ENCODE measurements at places on chromosomes 1 and 21. TPM values are rescaled to one million over a fixed set of nuclear protein-coding genes. Genes with fewer than 3 reads are reported as not detected.

Gene ARHGEF11
- total RNA-seq, result 34.8 TPM

- no peaks in the 10 kb centered on the region for H3K4me1 ChIP-seq
- no peak overlapping the region for H3K4me3 ChIP-seq
- no peaks in the 10 kb centered on the region for H3K27me3 ChIP-seq
- no peaks in the 10 kb centered on the region for H3K36me3 ChIP-seq
Observed at GRCh38 chr1:222284466-222284865, 263.4 kb downstream of the HHIPL2 start.

DNA sequence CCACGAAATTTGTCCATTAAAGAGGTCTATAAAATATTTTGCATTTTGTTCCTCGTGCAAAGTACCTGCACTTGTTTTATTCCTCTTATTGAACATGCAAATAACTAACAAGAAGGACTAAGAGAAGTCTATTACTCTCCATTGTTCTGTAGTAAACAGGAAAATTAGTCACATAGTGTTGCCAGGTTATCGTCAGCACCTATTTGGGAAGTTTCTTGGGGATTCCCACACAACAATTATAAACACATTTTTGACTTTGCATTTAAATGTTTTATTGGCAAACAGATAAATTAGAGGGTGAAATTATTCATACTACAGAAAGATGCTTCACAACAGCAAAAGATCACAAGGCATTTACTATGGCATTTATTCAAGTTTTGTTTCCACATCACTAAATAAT lies 174.5 kb downstream of the ZC3H11B start:
- no peak overlapping the region for H3K4me3 ChIP-seq
- no peak for DNase-seq
- no peak overlapping the region for H3K27ac ChIP-seq
- H3K4me1 ChIP-seq, result no peaks in the 10 kb centered on the region
- H3K27me3 ChIP-seq, result no peaks in the 10 kb centered on the region

Gene OR6N1
- total RNA-seq, result not detected

Gene TDRKH
- total RNA-seq, result 23.2 TPM

Gene IL24
- total RNA-seq, result not detected

Gene DEDD
- 38.6 TPM for total RNA-seq

DNA sequence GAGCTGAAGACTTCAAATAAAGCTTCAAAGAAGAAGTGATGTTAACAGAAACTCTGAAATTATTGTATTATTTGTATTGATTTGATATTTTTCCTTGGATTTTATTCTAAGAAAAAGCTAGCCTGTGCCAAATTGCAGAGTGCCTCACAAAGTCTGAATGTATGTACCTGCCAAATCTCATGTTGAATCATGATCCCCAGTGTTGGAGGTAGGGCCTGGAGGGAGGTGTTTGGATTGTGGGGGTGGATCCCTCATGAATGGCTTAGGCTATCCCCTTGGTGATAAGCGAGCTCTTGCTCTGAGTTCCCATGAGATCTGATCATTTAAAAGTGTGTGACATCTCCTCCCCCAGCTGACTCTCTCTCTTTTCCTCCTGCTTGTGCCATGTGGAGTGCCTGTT lies 43.6 kb downstream of the ACKR1 start:
- H3K4me1 ChIP-seq, result no peaks in the 10 kb centered on the region
- DNase-seq, result no peak
- H3K36me3 ChIP-seq, result no peaks in the 10 kb centered on the region
- H3K4me3 ChIP-seq, result no peak overlapping the region
- H3K27me3 ChIP-seq, result peaks cover 34% of the 10 kb centered on the region

- no peaks in the 10 kb centered on the region for H3K36me3 ChIP-seq
- no peak for DNase-seq
- peaks cover 18% of the 10 kb centered on the region for H3K4me1 ChIP-seq
- no peak overlapping the region for H3K4me3 ChIP-seq
- no peaks in the 10 kb centered on the region for H3K27me3 ChIP-seq
Observed at GRCh38 chr1:205179842-205180241, 31.7 kb downstream of the DSTYK start.

GRCh38 chr1:12433323-12434053 lies 184.5 kb downstream of the DHRS3 start:
- no peak for DNase-seq
- peak overlapping the region; percentile 16 for H3K27ac ChIP-seq
- H3K27me3 ChIP-seq, result no peaks in the 10 kb centered on the region
- peaks cover 74% of the 10 kb centered on the region for H3K4me1 ChIP-seq
- peak overlapping the region; percentile 2 for H3K4me3 ChIP-seq

DNA sequence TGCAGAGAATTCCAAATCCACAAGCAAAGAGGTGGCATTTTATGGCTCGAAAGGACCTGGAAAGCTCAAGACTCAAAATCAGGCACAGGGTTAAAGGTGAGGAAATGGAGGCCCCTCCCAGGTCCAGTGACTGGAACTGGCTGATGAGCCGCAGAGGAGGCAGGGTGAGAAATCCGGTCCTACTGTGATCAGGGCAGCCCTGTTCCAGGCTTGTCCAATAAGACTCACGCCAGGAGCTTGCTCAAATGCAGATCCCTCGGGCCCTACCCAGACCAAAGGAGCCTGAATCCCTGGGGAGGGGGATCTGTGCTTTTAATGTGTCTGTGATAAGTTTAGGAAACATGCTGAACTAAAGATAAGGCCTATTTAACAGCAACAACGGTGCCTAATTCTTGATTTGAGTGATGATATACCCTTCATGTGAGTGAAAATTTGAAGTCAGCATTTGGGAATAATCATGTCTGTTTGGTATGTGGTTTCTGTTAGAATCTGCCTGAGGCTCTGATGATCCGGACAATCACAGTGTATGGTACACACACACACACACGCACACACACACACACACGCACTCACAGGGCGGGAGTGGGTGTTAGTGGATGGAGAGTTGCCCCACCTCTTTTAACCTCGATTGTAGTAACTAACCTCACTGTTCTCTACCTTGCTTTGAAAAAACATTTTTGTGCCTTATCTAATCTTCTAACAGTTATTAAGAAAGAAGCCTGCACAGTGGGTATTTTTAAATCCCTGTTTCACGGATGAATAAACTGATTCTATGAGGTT lies 54.1 kb upstream of the LYST start:
- H3K27me3 ChIP-seq, result no peaks in the 10 kb centered on the region
- H3K4me3 ChIP-seq, result no peak overlapping the region
- H3K4me1 ChIP-seq, result peaks cover 49% of the 10 kb centered on the region
- peak overlapping the region; percentile 40 for H3K27ac ChIP-seq
- no peaks in the 10 kb centered on the region for H3K36me3 ChIP-seq
- no peak for DNase-seq

- DNase-seq, result no peak
- H3K27ac ChIP-seq, result no peak overlapping the region
- H3K4me3 ChIP-seq, result no peak overlapping the region
Observed at GRCh38 chr1:45787905-45788304, 15.5 kb upstream of the MAST2 start.

DNA sequence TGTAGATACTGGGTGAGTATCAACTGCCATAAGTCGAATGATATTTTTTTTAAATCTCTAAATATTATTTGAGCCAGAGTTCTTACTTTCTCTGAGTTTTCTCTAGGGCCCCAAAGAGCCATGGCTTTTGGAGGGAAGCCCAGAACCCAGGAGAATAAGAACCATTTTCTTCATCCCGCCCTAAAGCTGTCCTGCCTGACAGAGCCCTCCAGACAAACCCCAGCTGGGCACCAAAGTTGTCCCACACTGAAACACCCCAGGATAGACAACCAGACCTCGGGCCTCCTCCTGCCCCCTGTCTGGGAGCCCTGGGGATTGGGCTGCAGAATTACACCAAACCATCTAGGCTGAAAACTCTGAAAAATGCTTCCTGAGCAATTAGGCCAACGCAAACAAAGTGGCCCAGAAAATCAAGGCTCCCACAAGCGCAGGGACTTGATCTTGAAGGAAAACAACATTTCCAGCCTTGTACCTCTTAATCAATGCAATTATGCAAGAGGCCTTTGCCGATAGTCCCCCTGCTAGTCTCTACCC lies 113.1 kb downstream of the RRAGC start:
- H3K27me3 ChIP-seq, result peaks cover 26% of the 10 kb centered on the region
- no peak for DNase-seq
- no peak overlapping the region for H3K27ac ChIP-seq
- no peak overlapping the region for H3K4me3 ChIP-seq

GRCh38 chr1:91830242-91831131 lies 55.5 kb downstream of the TGFBR3 start:
- no peaks in the 10 kb centered on the region for H3K27me3 ChIP-seq
- H3K4me1 ChIP-seq, result peaks cover 24% of the 10 kb centered on the region
- peak overlapping the region; percentile 26 for H3K4me3 ChIP-seq

Gene DNAI4
- total RNA-seq, result 10.0 TPM

Gene ARHGEF16
- total RNA-seq, result not detected

DNA sequence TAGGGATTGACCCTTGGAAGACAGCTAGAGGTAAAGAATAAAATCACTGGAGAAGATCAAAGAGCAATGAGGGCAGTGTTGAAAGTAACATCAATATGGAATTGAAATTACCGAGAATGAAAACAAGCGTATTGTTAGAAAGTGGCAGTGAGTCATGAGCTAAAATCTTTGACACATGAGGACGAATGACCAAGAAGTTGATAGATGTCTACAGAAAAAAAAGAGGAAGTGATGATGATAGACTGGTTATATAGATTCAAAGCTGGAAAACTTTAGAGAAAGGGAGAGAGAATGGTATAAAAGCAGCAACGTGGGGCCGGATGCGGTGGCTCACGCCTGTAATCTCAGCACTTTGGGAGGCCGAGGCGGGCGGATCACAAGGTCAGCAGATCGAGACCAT lies 12.5 kb upstream of the DNM3 start:
- no peaks in the 10 kb centered on the region for H3K27me3 ChIP-seq
- no peak overlapping the region for H3K27ac ChIP-seq

DNA sequence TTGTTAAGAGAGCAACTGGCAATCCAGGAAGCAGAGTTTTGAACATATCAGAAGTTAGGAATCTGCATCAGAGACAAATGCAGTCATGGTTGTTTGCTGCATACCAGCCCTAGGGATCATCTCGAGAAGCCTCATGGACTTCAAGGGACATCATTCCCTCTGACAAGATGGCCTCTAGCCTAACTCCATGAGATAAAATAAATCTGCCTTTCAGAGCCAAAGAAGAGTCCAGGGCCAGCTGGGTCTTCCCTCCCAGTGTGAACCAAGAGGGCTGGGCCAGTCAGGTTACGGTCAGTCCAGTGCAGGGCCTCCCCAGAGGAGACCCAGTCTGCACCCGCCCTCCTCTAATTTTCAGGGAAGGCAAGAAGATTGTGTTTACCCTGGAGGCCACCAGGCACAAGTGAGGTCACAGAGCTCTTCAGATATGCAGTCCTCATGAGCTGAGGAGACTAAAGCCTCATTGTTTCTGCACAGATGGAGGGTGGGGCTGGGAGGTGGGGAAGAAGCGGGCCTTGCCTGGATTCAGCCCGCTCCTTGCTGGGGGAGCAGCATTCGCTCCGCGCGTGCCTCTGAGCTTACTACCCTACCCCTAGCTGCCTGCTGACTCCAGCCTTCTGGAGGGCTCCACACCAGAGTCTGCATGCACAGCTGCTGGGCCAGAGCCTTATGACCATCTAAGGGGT lies 52.8 kb downstream of the CAPN2 start:
- H3K4me3 ChIP-seq, result no peak overlapping the region
- no peaks in the 10 kb centered on the region for H3K27me3 ChIP-seq
- no peak overlapping the region for H3K27ac ChIP-seq

GRCh38 chr1:115676498-115677181 lies 34.9 kb downstream of the VANGL1 start:
- H3K4me3 ChIP-seq, result no peak overlapping the region
- peaks cover under 1% of the 10 kb centered on the region for H3K27me3 ChIP-seq
- H3K27ac ChIP-seq, result no peak overlapping the region
- H3K36me3 ChIP-seq, result no peaks in the 10 kb centered on the region

DNA sequence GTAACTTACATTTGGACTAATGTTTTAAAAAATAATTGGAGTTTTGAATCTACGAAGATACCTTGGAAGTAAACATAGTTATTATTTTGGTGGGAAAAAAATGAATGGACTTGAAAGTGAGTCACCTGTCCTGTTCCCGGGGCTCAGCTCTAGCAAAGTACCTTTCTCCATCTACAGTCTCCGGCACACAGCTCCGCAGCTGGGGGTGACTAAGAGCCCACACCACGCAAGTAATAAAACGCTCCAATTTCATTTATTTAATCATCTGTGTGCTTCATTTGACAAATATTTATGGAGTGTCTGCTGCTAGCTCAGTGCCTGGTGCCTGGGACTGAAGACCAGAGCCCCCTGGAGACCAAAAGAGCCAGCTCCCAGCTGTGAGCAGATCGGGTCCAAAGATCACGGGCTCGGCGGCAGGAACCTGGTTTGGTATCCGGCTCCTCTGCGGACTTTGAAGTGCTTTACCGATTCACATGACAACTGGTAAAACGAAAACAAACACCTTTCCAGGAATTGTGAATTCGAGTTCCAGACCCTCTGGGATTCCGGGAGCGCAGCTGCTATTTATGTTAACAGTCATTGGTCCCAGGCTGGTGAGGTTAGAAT lies 1.7 kb upstream of the RIPK4 start:
- H3K4me3 ChIP-seq, result peak overlapping the region; percentile 75
- peaks cover 19% of the 10 kb centered on the region for H3K27me3 ChIP-seq
- no peaks in the 10 kb centered on the region for H3K36me3 ChIP-seq

DNA sequence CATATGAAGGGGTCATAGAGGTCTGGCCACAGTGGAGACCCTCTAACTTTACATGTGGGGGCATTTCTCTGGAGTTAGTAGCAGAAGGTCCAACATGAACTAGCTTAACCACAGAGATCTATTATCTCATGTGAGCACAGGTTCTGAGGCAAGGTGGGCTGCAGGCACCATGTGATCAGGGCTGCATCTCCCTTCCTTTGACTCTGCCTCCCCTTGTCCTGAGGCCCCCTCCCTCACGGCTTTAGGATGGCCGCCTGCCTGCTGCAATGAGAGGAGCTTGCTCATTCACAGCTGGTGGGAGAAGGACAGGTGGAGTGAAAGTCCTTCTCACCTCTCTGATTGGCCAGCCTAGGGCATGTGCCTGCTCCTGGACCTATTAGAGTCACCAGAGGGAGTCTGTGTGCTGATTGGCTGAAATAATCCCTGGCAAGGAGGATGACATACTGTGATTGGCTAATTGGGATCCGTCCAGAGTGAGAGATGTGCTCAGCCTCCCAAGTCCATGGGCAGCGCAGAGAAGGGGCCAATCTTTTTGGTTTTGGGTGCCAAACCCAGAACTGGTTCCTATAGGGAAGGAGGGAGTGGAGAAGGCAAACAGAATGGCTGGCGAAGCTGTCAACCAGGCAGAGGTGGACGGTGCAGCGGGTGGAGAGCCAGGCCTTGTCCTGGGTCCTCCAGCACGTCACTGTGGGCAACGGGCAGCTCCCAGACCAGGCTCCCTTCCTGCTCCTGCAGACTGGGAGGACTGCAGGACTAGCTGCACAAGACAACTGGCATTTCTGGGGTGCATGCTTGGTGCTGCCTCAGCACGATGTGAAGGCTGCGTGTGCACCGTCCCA lies 39.4 kb upstream of the C1orf174 start:
- H3K27me3 ChIP-seq, result peaks cover 8% of the 10 kb centered on the region
- H3K4me3 ChIP-seq, result no peak overlapping the region
- DNase-seq, result no peak
- no peaks in the 10 kb centered on the region for H3K4me1 ChIP-seq
- no peaks in the 10 kb centered on the region for H3K36me3 ChIP-seq

GRCh38 chr1:223210788-223211120 lies 67.7 kb upstream of the TLR5 start:
- no peak for DNase-seq
- no peaks in the 10 kb centered on the region for H3K36me3 ChIP-seq
- H3K4me3 ChIP-seq, result no peak overlapping the region
